ENCODE measurements at places on chromosomes 11 and 22.

DNA sequence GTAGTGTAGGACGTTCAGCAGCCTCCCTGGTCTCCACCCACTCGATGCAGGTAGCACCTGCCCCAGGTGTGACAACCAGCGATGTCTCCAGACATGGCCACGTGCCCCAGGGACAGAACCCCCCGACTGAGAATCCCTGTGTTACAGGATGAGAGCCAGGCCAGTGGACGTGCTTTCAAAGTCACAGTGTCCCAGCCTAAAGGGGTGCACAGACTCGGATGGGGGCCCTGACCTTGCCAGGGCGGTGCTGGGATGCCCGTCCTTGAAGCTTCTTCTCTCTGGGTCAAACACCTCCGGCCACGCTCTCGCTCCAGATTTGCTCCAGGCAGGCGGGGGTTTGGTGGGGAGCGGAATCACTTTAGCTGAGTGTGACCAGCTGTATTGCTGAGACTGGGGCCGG is 23.3 kb upstream of the GAL start:
- DNase-seq: no peak

- no peak for DNase-seq
Observed at GRCh38 chr11:28566339-28567089, 458.3 kb downstream of the METTL15 start.

DNA sequence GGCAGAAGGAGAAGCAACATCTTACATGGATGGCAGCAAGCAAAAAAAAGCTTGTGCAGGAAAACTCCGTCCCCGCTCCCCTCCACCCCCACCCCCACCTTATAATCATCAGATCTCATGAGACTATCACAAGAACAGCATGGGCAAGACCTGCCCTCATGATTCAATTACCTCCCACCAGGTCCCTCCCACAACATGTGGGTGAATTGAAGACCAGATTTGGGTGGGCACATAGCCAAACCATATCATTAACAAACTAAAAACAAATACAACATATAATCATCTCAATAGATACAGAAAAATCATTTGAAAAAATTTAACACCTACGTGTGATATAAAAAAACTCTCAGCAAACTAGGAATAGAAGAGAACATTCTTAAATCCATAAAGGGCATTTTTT is 88.8 kb downstream of the BUD13 start:
- DNase-seq: no peak

DNA sequence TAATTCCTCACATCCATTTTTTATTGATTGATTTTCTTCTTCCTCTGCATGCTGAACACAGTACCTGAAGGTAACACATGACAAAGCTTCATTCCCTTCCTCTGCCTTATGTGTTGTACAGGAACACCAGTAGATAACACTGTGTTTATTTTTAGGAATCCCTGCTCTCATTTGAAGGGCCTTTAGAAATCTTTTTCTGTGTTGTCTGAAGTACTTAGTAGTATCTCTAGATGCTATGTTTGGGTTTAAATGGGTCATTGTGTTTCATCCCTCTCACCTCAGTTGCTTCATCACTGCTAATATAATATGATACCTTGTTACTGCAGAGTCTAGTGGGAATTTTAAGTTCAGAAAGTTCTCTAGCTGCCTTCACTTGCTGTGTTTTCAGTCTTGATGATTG is 10.2 kb downstream of the MADD start:
- no peak for DNase-seq

- no peak for DNase-seq
Observed at GRCh38 chr11:14904745-14905103, 12.7 kb upstream of the CYP2R1 start.

GRCh38 chr11:128688031-128688713 is 5.7 kb upstream of the FLI1 start:
- DNase-seq: no peak

DNA sequence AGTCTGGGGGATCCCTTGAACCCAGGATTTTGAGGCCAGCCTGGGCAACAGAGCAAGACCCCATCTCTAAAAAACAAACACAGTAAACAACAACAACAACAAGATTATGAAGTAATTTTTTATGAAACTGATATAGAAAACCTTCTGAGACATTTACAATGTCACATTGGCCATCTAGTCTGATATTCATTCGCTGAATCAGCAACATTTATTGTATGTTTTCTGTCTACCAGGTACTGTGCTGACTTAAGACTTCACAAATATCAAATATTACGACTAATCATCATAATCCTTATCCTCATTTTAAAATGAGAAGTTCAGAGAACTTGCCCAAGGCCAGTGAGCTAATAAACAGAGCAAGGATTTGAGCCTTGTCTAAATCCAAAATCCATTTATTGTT is 120.8 kb downstream of the ATM start:
- no peak for DNase-seq

DNA sequence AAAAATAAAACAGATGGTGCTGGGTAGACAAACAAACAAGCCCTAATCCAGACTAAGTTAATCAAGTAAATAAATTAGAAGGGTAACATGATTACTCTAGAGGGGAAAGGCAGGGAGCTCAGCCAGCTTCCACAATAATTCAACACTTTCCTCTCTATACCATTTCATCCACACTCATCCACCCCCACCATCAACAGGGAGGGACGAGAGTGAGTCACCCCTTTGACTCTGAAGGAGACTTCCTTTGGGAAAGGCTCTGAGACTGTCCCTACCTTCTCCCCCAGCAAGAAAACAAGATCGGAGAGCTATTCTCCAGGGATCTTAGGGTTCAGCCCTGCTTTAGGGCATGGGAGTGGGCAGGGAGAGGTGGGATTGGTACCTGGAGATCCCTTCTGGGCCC is 33.1 kb downstream of the TRIM66 start:
- no peak for DNase-seq
